ENCODE measurements at places on chromosomes 11 and 22.

GRCh38 chr11:22869325-22869724 lies 9.1 kb upstream of the CCDC179 start:
- no peak for DNase-seq

- DNase-seq: no peak
Observed at GRCh38 chr11:134497586-134497985, 85.5 kb upstream of the B3GAT1 start.

GRCh38 chr11:65438257-65439151 lies 15.9 kb downstream of the NEAT1 start:
- DNase-seq: no peak

DNA sequence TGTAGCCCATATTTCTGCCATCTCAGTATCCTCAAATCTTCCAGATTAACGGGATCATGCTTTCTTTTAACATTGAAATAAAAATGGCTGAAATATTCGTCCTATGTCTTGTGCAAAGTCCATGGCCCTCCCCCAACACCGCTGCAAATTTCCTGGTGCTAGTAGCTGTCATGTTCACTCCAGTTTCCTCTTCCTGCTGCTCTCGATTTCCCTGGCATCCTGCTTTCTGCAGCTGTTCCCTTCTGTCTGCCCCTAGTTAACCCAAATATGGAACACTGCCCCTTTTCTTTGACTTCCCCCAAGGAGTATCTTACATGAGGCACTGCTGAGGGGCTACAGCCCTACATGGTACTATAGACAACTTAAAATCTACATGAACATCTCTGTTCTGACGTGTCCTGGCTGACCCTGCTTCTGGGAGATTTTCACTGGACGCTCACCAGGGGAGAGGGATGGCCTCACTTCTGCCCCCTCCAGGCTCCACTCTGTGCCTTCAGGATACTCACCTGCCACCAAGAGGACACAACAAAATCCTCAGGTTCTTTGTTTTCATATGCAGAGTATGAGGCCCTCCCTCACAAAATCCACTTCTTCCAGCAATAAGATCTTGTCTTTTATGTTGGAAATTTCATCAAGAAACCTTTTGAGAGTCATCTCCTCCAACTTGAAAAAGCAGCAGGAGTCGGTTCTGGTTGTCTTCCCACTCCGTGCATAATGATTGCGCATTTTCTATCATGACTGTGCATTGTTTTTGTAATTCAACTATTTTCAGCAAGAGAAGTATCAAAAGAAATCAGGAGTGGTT lies 29.5 kb upstream of the SCUBE2 start:
- no peak for DNase-seq

DNA sequence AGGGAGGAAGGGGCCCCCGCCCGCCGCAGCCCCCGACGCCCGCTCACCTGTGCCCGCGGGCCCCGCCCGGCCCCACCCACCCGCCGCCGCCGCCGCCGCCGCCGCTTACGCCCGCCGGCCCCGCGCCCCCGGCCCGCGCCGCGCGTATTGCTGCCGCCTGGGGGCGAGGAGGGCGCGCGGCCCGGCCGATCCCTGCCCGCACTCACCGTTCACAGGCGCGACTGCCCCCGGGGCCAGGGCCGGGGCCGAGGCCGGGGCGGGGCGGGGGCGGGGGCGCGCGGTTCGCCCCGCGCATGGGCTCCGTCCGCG lies 212 bp downstream of the HRAS start:
- no peak for DNase-seq

DNA sequence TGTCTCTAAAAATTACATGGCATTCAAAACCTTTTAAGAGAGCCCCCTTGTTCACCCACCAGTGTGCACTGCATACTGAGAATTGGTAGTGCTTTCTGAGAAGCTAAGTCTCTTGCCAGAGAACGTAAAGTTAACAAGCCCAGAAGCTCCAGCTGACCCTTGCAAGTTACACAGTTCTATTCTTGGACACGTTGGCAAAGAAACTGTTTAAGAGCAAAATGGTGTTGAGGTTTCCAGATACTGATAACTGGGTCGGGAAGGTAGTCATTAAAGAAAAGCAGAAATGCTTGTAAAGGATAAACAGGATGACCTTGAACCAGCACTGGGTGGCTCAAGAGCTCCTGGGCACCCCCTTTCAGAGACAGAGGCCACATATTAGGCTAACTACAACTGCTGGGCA lies 284.8 kb downstream of the CADM1 start:
- no peak for DNase-seq

GRCh38 chr22:43534916-43535315 lies 123.1 kb downstream of the MPPED1 start:
- no peak for DNase-seq

Measured in activated naive CD4-positive, alpha-beta T cell treated with Interleukin-2 at 50 U/mL for 16 hours (primary cell).